Ovary (tissue), 10 donors: ENCODE measurements at places on chromosomes 12 and 14.

GRCh38 chr14:36423430-36423829, 96.6 kb downstream of the NKX2-1 start:
- no peak for DNase-seq

DNA sequence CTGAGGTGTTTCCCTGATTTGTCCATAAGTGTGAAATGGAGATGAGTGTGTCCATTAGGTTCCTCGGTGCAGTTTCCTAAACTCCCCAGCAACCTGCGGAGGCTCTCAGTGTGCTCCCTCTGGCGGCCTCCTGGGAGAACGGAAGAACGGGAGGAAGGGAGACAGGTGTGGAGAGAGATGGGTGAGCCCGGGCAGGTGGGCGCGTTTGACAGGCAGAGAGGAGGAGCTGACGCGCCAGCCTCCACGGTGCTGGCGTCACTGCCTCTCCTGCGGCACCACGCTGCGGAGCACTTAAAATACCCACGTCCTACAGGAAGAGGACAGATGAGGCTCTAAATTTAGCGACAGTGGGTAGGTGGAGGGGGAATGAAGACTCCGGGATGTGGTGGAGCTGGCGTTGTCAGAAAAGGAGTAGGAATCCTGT, 26.8 kb upstream of the PEX5 start:
- peak; percentile 24 for DNase-seq

- peak; percentile 47 for DNase-seq
Observed at GRCh38 chr12:101552277-101552676, 42.5 kb upstream of the MYBPC1 start.

GRCh38 chr14:80381807-80382363, 170.6 kb upstream of the DIO2 start:
- DNase-seq: no peak

GRCh38 chr14:102545461-102546265, 36.1 kb upstream of the ANKRD9 start:
- DNase-seq: no peak

DNA sequence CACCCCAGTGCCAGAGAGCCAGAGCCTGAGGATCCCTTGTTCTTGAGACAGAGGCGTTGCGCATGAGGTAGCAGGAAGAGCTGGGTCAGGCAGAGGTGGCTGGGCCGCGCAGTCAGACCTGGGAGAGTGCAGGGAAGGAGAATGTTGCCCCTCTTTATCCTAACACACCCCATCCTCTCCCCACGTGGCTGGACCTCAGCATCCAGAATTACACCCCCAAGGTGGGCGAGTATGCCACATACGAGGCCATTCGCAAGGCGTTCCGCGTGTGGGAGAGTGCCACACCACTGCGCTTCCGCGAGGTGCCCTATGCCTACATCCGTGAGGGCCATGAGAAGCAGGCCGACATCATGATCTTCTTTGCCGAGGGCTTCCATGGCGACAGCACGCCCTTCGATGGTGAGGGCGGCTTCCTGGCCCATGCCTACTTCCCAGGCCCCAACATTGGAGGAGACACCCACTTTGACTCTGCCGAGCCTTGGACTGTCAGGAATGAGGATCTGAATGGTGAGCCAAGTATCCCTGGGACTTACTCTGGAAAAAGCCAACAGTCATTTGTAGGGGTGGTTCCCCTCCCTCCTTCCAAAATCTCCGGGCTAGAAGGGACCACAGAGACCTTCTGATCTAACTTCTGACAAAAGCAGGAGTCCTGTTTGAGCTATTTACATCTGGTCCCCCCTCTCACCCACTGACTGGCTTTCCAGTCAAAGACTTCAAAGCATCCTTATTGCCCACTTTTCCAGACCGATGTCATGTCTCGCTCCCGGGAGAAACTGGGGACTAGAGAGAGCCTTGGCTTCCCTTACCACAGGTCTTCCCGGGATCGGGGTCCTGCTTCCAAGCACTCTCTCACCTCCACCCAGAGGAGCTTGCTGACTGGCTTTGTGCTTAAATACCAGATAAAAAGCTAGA, 6.1 kb downstream of the MMP14 start:
- DNase-seq: no peak

- no peak for DNase-seq
Observed at GRCh38 chr12:120067084-120067869, 49.3 kb downstream of the RAB35 start.

DNA sequence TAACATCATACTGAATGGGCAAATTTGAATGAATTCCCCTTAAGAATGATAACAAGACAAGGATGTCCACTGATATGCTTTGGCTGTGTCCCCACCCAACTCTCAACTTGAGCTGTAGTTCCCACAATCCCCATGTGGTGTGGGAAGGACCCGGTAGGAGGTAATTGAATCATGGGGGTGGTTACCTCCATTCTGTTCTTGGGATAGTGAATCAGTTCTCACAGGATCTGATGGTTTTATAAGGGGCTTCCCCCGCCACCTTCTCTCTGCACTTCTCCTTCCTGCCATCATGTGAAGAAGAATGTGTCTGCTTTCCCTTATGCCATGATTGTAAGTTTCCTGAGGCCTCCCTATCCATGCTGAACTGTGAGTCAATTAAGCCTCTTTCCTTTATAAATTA, 29.3 kb downstream of the MED6 start:
- no peak for DNase-seq

DNA sequence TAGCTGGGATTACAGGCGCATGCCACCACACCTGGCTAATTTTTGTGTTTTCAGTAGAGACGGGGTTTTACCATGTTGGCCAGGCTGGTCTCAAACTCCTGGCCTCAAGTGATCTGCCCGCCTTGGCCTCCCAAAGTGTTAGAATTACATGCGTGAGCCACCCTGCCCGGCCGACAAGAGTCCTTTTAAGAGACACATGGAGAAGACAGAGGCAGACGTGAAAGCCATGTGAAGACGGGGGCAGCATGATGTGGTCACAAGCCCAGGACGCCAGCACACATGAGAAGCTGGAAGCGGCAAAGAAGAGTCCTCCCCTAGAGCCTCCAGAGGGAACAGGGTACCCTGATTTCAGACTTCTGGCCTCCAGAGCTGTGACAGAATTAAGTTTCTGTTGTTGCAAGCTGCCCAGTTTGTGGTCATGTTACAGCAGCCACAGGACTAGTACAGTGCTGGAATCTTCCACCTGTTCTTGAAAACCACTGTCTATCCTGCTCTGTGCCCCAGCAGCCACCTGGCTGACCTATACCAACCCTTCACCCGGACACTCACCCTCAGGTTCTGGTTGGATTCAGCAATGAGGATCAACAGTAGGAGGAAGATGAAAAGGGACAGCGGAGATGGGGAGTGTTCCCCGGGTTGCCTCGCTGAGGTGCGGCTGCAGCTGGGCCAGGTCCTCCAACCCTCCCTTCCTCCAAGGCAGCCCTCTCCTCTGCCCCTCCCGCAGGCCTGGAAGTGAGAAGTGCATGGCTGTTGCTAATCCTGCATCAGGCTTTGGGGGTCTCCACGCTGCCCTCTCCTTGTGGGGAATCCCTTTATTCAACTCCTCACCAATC, 16.9 kb downstream of the VPS37B start:
- DNase-seq: no peak

DNA sequence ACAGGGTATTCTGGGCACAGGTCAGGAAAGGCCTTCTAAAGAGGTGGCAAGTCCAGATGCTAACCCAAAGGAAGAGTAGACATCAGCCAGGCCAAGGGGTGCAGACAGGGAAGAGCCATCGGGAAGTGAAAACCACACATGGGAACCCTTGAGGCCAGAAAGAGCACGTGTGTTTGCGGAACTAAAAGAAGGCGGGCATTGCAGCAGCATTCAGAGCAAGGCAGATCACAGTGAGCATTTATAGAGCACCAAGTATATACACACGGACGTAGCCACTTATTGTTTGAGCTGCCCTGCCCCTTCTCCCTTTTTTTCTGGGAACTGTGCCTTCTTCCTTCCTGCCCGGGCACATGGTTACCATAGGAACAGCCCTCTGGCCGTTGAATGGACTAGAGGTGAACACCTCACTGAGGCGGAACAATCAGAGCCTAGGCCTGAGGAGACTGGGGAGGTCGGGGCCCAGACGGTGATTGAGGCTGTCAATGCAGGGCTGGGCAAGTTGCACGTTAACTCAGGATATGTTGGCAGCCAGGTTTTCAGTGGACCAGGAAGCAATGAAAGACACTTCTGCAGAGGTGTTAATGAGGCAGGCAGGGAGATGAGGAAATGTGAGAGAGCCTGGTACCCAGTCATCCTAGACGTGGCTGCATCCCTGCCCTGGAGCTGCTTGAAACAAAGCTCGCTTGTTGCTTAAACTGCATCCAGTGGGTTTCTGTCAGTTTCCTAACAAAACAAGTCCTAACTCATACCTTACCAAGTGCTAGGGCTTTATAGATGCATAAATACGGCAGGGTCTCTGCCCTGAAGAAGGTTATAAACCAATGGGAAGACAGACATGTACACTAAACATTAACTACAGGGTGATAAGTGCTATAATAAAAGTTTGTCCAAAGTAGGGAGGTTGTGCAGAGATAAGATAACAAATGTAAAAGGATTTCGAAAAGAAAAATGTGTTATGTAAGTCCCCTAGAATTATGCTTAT, 34.2 kb downstream of the MOAP1 start:
- DNase-seq: no peak

DNA sequence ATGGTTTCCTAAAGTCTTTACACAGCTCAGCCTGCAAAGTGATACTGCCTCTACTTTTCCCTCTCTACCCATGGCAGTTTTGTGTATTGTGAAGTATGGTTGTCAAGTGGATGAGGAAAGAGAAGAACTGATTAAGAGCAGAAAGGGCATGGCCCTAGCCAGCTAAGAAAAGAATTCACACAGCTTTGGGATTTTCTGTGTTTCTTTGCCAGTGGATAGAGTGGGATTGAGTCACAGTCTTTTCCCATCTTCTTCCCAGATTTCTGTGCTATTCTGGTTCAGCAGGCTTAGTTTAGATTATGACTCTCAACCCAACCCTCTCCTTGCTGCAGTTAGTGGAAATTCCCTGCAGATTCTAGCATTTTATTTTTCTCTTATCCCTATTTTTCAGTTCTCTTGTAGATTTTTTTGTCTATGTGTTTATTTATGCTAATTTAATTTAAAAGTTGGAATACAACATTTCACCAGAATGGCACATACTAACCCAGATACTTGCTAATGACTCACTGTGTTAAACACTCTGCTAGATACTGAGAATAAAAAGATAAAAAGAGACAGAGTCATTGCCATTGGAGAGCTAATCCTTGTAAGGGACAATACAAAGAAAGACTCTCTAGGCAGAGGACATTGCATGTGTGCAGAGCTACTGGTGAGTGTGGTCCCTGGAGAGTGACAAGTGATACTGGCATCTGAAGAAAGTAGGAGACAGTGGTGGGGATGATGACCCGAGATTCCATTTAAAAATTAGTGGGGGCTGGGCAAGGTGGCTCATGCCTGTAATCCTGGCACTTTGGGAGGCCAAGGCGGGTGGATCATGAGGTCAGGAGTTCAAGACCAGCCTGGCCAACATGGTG, 106.3 kb downstream of the ST8SIA1 start:
- no peak for DNase-seq

GRCh38 chr14:105974902-105975301, 448.5 kb downstream of the TMEM121 start:
- DNase-seq: no peak

GRCh38 chr12:45034861-45035265, 16.0 kb downstream of the DBX2 start:
- DNase-seq: no peak

GRCh38 chr14:73142216-73142615, 5.9 kb downstream of the PSEN1 start:
- DNase-seq: no peak

- no peak for DNase-seq
Observed at GRCh38 chr12:73106896-73107295, 834.7 kb downstream of the TRHDE start.

DNA sequence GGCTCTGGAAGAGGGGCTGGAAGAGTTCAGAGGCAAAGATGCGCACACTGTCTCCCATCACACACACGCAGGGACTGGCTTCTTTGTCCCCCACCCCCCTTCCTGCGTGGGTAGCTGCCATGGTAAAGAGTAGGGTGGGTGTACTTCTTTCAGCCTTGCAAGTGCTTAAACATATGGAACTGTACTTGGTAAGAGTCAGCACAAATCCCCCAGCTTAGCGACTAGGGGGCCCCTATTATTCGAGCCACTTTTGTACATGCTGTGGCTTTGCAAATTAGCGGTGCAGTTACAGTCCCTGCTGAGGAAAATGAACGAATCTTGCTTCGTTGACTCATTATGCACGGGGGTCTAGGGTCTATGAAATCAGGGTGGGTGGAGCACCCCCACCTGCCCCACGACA, 123.8 kb downstream of the AACS start:
- no peak for DNase-seq

DNA sequence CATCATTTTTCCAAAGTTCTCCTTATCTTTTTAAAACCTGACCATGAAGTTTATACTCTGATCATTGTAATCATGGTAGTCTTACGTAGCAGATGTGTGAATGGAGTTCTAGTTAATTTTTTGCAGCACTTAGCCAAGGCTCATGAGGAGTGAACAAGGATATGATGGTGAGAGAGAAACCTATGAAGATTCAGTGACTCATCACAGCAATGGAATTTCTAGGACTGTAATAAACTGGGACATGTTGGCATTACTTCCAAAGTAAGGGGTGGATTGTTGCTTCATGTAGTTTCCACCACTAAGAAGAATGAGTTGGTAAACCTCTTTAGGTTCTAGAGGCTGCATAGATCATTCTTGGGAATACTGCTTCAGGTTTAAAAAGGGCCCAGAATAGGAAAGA, 102.7 kb downstream of the LRRIQ1 start:
- DNase-seq: no peak

GRCh38 chr12:92462049-92462448, 240.7 kb upstream of the PLEKHG7 start:
- no peak for DNase-seq

DNA sequence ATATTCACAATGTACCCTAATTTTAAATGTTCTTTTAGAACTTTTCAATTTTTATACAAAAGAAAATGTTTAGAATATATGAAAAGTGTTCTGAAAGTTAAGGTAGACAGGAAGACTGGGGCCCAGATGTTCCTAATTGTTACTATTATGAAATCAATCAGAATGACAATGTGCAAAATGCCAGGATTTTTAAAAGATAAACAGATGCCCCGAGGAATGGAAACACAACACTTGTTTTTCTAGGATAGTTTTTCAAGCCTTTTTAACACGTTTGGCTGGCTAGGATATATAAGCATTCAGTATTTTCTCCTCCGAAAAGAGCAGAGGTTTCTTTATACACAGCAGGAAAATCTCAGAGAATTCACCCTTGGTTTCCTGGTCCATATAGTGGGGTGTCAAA, 106.8 kb downstream of the ESR2 start:
- DNase-seq: no peak
